ENCODE measurements at places on chromosomes 7 and 10.

DNA sequence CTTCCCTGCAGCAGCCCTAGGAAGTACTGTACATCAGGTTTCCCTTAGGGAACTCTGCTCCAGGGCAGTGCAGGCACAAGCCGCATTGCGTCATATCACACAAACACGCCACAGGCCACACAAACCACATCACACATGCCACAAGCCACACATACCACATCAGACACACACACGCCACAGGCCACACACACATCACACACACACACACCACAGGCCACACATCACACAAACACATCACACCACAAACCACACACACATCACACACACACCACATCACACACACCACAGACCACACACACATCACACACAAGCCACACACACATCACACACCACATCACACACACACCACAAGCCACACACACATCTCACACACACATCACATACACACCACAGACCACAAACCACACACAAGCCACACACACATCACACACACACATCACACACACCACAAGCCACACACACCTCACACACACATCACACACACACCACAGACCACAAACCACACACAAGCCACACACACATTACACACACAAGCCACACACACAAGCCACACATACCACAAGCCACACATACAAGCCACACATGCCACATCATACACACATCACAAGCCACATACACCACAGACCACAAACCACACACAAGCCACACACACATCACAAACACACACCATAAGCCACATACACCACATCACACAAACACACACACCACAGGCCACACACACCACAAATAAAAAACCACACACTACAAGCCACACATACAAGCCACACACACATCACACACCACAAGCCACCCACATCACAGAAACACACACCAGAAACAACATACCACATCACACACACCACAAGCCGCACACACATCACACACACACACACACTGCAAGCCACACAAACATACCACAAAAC, 53.4 kb downstream of the TMEM209 start:
- no peak for DNase-seq

- DNase-seq = no peak
These were observed 760.7 kb downstream of the LRMDA start for GRCh38 chr10:76192151-76192550.

GRCh38 chr7:2164646-2165045, 68.1 kb downstream of the MAD1L1 start:
- DNase-seq = no peak

DNA sequence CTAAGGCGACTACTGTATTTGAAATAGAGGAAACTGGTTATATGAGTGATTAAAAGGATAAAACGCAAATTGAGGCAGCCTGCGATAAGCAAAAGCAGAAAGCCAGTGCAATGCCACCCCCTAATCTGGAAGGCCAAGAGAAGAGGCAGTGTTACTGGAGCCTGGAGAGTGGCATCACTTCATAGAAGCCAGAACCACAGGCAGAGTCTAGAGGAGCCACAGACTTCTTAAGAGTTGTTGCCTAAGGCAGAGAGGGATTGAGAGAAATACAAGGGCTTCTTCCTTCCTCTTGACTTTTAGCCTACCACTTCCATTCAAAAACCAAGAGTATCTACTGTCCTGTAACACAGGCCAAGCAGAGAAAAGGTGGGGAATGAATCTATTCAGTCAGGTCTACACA, 94.9 kb upstream of the SKAP2 start:
- no peak for DNase-seq

GRCh38 chr10:2471811-2472210, 595.5 kb upstream of the PFKP start:
- DNase-seq = no peak

GRCh38 chr10:91307489-91307888, 87.0 kb downstream of the PCGF5 start:
- no peak for DNase-seq

DNA sequence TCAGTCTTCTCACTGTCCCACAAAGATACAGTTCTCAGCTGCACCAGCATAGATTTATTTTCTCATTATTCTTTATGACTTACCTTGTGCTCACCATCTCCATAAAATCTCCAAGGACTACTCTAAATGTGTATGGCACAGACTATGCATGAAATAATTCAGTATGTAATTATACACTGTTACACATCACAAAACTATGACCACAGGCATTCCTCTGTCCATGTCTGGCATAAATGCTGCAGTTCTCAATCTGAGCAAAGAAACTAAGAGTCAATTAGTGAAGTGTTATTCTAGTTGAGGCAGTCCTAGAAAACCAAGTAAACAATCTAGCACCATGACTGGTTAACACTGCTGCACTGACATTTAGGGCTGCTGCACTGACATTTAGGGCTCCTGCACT, 2.7 kb downstream of the CYCS start:
- DNase-seq = no peak

DNA sequence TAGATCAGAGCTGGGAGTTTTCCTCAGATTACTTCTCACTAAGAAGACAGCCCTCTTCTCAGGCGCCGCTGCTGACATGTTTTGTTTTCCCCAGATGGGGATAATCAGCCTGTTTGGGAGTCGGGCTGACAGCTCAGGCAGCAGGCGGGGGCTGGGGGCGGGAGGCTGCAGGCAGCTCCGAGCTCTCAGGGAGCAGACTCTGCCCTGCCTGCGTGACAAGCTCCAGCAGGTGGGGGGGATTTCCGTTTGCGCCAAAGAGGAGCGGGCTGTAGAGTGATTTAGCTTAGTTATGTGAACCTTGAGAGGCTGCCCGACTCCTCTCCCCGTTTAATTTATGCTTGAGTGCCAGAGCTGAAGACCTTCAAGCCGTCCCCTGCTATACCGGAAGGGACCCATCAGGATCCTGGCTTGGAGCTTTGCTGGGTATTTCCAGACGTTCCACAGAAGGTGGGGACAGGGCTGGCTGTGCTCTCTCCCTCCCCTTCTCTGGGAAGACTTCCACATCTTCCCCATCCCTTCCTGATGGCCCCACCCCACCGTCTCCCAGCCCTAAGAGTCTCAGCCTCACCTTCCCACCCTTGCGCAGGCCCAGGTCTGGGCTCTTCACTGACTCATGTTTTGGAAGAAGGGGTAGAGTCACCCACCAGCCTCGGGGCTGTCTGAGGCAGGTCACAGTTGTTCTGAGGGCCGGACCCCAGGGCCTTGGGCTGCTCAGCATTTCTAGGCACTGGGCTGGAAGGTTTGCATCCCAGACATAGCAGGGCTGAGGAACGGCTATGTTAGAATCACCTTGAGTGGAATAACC, 24.7 kb upstream of the ADCYAP1R1 start:
- DNase-seq = no peak

- no peak for DNase-seq
These were observed 996.4 kb upstream of the AUTS2 start for GRCh38 chr7:68601826-68602225.

GRCh38 chr10:36157486-36157885, 515.4 kb upstream of the FZD8 start:
- DNase-seq = no peak

DNA sequence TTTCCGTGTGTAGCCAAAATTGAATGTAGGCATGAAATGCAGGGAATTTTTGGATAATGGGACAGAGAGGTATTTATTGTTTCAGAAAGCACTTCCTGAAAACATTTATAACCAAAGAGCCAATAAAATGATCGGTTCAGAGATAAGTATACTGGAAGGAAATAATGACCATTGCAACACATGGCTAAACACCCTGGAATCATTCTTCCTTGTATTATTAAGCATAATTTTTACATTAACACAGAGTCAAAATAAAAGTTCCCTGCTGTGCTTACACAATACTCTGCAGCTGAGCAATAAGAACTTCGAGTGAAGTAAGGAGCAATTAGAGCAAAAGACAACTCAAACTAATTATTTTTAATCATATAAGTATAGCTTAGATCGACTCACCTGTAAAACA, 648.3 kb downstream of the TNS3 start:
- no peak for DNase-seq

GRCh38 chr7:130940326-130940725, 206.3 kb upstream of the KLF14 start:
- no peak for DNase-seq

DNA sequence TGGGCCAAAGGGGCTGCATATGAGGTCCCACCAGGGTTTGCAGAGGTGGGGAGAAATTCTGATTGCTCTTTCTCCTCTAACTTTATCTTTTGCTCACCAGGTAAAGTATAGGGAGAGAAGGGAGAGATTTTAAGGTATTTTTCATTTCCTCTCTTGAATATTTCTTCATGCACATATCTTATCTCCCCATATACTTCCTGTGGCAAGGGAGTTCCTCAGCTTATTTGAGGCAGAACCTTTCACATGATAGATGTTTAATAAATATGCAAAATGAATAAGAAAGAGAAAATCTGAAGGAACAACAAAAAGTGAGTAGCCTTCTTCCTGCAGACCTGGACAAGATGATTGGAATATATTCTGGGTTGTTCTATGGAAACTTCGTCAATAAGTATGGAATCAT, 67.4 kb upstream of the PDCD4 start:
- no peak for DNase-seq

- DNase-seq = no peak
These were observed 893.0 kb downstream of the SORCS3 start for GRCh38 chr10:105534086-105534485.

DNA sequence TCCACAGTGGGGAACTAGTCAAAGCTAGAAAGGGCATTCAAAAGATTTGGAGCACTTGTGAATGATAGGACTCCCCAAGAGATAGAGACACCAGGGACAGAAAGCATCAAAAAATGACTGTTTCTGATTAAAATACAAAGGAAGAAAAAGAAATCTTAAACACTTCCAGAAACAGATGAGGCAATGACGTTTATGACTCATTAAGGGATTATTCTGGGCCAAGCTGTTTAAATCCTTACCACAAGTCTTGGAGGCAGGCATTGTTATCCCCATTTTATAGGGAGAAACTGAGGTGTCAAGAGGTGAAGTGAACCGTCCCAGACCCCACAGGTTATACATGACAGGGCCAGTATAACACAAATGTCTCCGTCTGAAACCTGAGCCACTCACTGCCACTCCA, 68.3 kb upstream of the AMPH start:
- no peak for DNase-seq

GRCh38 chr7:86908948-86909347, 150.5 kb downstream of the ELAPOR2 start:
- no peak for DNase-seq

- DNase-seq = no peak
These were observed 246.7 kb upstream of the TPK1 start for GRCh38 chr7:145082366-145083161.

GRCh38 chr7:32330602-32331001, 159.6 kb downstream of the LSM5 start:
- no peak for DNase-seq

DNA sequence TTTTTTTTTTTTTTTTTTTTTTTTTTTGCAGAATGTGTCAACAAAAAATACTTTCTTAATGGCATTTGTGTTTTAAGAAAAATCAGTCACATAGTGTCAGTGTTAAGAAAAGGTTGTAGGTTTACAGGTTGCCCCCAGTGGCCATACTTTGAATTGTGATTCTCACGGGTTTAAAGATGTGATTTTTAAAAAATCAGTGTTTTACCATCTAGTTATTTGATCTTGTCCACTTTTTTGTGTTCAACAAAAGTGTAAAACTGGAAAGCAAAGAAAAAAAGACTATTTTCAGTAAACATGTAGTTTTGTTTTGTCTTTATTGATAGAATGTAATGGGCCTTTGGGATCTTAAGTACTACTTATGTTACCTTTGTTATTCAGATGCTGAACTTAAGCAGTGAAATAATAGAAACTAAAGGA, 25.7 kb downstream of the SUV39H2 start:
- DNase-seq = no peak

- no peak for DNase-seq
These were observed 55.9 kb downstream of the DLD start for GRCh38 chr7:107946881-107947280.

- no peak for DNase-seq
These were observed 120.0 kb downstream of the CRPPA start for GRCh38 chr7:16301291-16301690.

- DNase-seq = no peak
These were observed 45.6 kb upstream of the CFAP46 start for GRCh38 chr10:132987671-132988571.

DNA sequence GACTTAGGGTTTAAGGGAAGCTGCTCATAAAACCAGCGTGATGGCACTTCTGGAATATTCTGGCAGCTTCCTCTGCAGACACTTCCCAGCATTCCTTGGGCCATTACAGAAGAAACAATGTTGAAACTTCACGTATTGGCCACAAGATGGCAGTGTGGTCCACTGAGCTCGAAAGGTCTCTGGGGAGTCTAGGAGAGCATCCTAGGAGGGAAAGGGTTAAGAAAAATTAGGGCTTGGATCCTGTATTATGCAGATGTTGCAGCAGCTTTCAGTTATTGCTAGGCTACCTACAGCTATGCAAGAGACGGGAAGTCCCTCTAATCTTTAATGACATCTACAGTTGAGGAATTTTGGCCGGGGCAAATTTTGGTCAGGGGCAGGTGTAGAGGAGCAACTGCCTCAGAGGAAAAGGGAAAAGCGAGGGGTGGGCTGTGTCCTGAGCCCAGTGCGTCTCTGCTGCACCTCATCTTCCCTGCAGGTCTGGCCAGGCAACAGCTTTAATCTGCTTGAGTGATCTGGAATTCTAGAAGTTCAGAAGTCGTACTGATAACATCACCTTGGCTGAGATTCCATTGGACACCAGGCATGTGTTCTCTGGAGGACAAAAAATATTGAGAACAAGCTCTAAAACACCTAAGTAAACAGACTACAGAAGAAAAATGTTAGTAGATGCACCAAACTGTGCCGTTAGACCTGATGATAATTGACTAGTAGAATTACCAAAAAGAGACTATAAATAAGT, 220.8 kb upstream of the PRSS58 start:
- DNase-seq = no peak

GRCh38 chr7:30898411-30898810, 13.2 kb upstream of the AQP1 start:
- no peak for DNase-seq

- DNase-seq = no peak
These were observed 132.1 kb downstream of the COL26A1 start for GRCh38 chr7:101494602-101495329.

DNA sequence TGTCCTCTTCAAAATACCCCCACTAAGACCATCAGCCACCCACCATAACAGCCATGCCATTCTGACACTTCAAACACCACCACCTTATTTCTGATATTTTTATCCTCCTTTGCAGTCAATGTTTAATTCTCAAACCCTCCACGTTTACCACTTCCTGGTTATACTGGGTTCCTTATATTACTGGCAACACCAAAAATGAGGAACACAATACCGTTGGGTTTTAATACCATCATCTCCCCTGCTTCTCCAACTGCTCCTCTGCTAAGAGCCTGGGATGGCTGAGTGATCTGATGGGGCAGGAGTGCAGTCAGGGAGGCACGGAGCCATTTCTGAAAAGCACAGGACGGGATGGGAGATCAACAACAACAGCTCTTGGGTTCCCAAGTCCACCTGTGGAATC, 140.5 kb downstream of the CHCHD3 start:
- no peak for DNase-seq

Measured in stimulated activated CD4-positive, alpha-beta T cell treated with anti-CD3 and anti-CD28 coated beads, TNF-alpha, amount 100 ng/mL, for 24 hours (primary cell).